ENCODE measurements at places on chromosomes 2 and 18. TPM values are rescaled to one million over a fixed set of nuclear protein-coding genes. Genes with fewer than 3 reads are reported as not detected.
A peak's percentile ranks its signal among the peaks of the same experiment; 100 is the strongest.

The DCAF17 gene
- total RNA-seq: 19.6 TPM

- no peak for DNase-seq
- peaks cover 6% of the 10 kb centered on the region for H3K4me1 ChIP-seq
- no peak overlapping the region for H3K4me3 ChIP-seq
- no peaks in the 10 kb centered on the region for H3K36me3 ChIP-seq
- no peak overlapping the region for H3K27ac ChIP-seq
- no peaks in the 10 kb centered on the region for H3K27me3 ChIP-seq
These were observed 58.0 kb downstream of the CCDC88A start for GRCh38 chr2:55361465-55362189.

- H3K27ac ChIP-seq: no peak overlapping the region
- H3K4me1 ChIP-seq: peaks cover 7% of the 10 kb centered on the region
- no peak for DNase-seq
- H3K36me3 ChIP-seq: no peaks in the 10 kb centered on the region
These were observed 149.2 kb upstream of the NOSTRIN start for GRCh38 chr2:168652997-168653921.

DNA sequence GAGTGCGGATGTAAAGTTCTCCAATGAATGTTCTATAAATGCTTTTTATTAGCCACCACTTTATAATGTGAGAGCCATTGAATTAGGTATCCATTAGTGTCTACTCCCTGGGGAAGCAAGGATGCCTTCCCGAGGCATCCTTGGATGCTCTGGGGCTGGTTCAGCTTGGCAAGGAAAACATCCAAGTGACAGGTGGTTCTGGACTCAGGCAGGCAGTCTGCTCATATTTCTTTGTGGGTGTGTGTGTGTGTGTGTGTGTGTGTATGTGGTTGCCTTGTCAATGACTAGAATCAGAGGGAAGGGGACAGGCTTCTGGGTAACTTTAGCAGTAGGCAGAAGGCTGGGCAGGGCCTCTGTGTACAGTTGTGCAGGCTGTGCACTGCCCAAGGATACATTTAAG is 149.2 kb downstream of the TSN start:
- H3K27ac ChIP-seq: no peak overlapping the region
- H3K27me3 ChIP-seq: no peaks in the 10 kb centered on the region
- no peaks in the 10 kb centered on the region for H3K36me3 ChIP-seq
- H3K4me3 ChIP-seq: no peak overlapping the region

The KHK gene
- total RNA-seq: 9.3 TPM

The TMEM200C gene
- under 0.01 TPM for total RNA-seq

GRCh38 chr2:120558847-120559246 is 176.8 kb upstream of the GLI2 start:
- no peak overlapping the region for H3K4me3 ChIP-seq
- H3K27me3 ChIP-seq: no peaks in the 10 kb centered on the region
- H3K27ac ChIP-seq: no peak overlapping the region

DNA sequence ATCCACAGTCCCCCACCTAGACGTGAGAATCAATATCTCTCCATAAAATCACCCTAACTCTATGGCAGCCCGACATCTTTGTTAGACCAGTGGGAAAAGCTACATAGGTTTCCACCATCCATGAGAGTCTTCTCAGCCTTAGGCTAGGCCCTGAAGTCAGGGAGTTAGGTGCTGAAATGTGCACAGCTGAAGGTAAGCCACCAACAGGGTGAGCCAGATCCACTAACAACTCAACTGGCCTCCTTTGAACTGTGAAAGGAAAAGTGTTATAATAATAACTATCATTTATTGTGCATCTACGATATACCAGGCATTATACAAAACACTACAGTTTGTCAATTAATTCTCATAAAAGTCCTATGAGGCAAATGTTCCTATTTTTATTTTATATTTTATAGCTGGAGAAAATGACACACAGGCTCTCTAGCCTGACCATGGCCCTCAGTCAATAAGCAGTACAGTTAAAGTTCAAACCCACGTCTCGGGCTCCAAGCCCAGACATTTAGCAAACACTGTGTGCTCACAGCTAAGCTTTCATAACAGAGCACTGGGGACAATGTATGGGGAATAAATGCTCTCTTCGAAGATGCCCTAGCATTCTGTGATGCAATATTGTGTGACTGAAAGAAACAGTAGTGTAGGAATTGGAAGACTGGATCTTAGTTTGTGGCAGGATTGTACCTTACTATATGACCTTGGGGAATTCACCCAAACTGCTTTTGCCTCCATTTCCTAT is 11.2 kb upstream of the CYP27C1 start:
- H3K4me3 ChIP-seq: no peak overlapping the region
- H3K36me3 ChIP-seq: no peaks in the 10 kb centered on the region
- no peak overlapping the region for H3K27ac ChIP-seq
- no peaks in the 10 kb centered on the region for H3K27me3 ChIP-seq
- peaks cover 5% of the 10 kb centered on the region for H3K4me1 ChIP-seq
- DNase-seq: no peak

GRCh38 chr18:78611201-78611800 is 368.3 kb upstream of the SALL3 start:
- H3K4me3 ChIP-seq: no peak overlapping the region
- H3K27ac ChIP-seq: no peak overlapping the region
- no peaks in the 10 kb centered on the region for H3K36me3 ChIP-seq
- peak; percentile 77 for DNase-seq
- H3K4me1 ChIP-seq: no peaks in the 10 kb centered on the region

GRCh38 chr18:26864658-26865057 is 849 bp downstream of the AQP4 start:
- no peak overlapping the region for H3K4me3 ChIP-seq
- no peak for DNase-seq
- H3K27ac ChIP-seq: no peak overlapping the region
- no peaks in the 10 kb centered on the region for H3K27me3 ChIP-seq

The CPO gene
- total RNA-seq: not detected

- DNase-seq: no peak
- no peaks in the 10 kb centered on the region for H3K4me1 ChIP-seq
- no peak overlapping the region for H3K4me3 ChIP-seq
- H3K27me3 ChIP-seq: no peaks in the 10 kb centered on the region
- H3K36me3 ChIP-seq: no peaks in the 10 kb centered on the region
These were observed 316.8 kb downstream of the PIK3C3 start for GRCh38 chr18:42271647-42272414.

DNA sequence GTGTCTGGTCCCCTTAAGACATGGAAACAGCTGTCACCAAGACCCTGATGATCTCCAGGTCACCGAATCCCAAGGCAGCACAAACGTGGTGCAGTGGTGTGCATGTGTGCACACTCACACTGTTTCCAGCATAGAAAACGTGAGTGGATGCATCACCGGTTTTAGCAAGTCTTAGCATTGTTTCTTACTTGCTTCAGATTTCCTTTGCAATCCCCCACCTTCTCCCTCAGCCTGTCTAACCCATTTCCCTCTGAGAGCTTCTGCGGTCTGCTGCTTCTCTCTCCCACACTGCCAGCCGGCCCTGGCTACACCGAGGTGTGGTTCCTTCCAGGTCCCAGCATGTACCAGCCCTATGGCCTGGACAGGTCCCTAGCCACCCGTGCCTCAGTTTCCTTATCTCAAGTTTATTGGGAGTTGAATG is 343.4 kb upstream of the HS6ST1 start:
- H3K4me1 ChIP-seq: no peaks in the 10 kb centered on the region

GRCh38 chr2:174870787-174871186 is 106.5 kb upstream of the CHRNA1 start:
- H3K4me1 ChIP-seq: no peaks in the 10 kb centered on the region
- no peak for DNase-seq
- no peak overlapping the region for H3K4me3 ChIP-seq
- no peaks in the 10 kb centered on the region for H3K27me3 ChIP-seq
- no peak overlapping the region for H3K27ac ChIP-seq

DNA sequence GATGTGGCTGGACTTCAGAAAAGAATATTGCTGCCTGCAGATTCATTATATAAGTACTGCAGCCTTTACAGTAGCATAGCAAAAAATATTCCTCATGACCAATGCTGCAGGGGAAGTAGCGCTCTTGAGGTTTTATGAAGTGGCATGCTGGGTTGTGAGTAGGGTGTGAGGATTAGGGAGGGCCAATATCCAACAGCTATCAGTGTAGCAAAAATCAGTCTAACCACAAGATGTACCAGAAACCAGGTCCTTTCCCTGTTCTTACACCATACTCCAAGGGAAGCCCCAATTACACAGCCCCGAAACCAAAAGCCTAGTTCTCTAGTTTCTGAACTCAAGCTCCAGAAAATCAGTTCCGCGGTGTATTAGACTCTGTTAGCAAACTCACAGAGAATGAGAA is 1082.2 kb upstream of the DDX18 start:
- no peaks in the 10 kb centered on the region for H3K36me3 ChIP-seq
- H3K4me1 ChIP-seq: no peaks in the 10 kb centered on the region
- no peak overlapping the region for H3K4me3 ChIP-seq
- DNase-seq: no peak

GRCh38 chr2:58051445-58051844 is 4.8 kb downstream of the VRK2 start:
- no peaks in the 10 kb centered on the region for H3K36me3 ChIP-seq
- H3K4me3 ChIP-seq: no peak overlapping the region
- no peaks in the 10 kb centered on the region for H3K27me3 ChIP-seq
- H3K4me1 ChIP-seq: peaks cover 14% of the 10 kb centered on the region
- no peak overlapping the region for H3K27ac ChIP-seq

The SERPINB10 gene
- total RNA-seq: 0.98 TPM

DNA sequence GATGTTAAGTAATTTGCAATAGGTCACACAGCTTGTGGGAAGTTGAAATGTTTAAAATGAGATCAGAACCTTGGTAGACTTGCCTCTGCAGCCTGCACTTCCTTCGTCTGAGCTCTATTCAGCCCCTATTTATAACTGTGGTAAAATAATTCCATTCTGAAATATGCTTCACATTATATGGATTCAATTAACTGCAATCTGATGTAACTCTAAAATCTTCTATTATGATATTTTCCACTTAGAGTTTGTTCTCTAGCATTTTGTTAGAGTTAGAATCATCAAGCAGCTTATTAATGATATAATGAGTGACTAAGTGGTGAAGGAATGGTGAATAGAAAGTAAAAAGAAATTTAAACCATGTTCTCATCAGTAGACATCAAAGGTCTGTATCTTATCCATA is 139.6 kb upstream of the ARHGAP28 start:
- H3K27ac ChIP-seq: no peak overlapping the region
- H3K36me3 ChIP-seq: no peaks in the 10 kb centered on the region
- DNase-seq: no peak
- H3K27me3 ChIP-seq: no peaks in the 10 kb centered on the region

All from vagina (tissue), 2 donors.